ENCODE measurements at places on chromosomes 2 and 18. TPM values are rescaled to one million over a fixed set of nuclear protein-coding genes. Genes with fewer than 3 reads are reported as not detected.

The MEP1B gene
- total RNA-seq = 0.28 TPM

The SNORC gene
- 6.8 TPM for total RNA-seq

The LHCGR gene
- not detected for total RNA-seq

DNA sequence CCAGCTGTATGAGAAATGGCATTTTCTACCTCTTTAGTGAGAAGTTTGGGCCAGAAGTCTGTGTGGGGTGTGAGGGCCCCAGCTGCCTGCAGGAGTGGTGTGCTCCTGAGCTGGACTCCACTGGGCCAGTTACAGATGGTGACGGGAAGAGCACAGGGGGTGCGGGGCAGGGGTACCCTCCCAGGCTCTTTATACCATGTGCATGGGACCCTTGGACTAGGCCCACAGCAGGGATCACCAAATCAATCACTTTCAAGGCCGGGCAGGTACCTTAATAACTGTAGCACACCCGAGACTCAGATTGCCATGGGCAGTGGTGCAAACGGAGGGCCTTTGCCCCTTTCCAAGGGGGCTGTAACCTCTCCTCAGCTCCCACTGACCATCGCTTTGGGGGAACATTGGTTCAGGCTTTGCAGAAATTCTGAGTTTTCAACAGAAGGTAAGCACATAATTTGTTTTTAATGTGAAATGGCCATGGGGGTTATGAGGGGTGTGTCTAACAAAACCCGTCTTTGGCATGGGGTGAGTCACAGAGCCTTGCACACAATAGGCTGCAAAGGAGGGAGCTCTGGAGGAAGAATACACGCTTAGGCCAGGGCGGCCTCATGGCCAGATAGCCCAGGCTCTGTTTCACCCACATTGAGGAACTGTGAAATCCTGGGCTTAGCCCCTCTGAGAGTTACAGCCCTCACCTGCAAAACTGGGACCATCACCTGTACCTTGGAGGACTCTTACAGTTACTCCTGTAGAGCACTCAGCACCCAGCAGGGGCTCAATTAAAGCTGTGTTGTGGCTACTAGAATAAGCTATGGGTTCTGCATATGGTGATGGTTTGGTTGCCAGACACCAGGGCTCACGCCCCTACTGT lies 141.0 kb upstream of the BCL2L11 start:
- no peak for DNase-seq

GRCh38 chr18:61926532-61926931 lies 33.7 kb upstream of the RNF152 start:
- DNase-seq = no peak

The MAP3K19 gene
- total RNA-seq = not detected

- no peak for DNase-seq
These were observed 27.6 kb downstream of the SPP2 start for GRCh38 chr2:234078129-234078528.

DNA sequence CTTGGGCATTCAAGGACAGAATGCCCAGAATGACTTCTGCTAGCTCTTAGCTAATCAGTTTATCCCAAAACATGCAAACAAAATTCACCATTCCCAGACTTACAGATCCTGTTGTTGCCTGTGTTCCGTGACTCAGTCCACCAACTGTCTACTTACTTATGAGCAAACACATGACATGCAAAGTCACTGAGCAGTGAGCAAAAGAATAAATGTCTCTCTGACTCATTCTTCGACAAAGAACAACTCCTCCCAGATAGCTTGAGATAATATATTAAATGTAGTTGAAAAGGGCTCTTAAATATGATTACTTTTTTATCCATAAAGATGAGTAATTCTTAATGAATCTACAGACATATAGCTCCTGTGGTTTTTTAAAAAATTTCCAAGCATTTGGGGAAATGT lies 9.0 kb upstream of the CREG2 start:
- peak; percentile 41 for DNase-seq

The PIEZO2 gene
- 0.57 TPM for total RNA-seq

- DNase-seq = no peak
These were observed 109.3 kb downstream of the MBP start for GRCh38 chr18:77023102-77023782.

The IL1RN gene
- not detected for total RNA-seq

DNA sequence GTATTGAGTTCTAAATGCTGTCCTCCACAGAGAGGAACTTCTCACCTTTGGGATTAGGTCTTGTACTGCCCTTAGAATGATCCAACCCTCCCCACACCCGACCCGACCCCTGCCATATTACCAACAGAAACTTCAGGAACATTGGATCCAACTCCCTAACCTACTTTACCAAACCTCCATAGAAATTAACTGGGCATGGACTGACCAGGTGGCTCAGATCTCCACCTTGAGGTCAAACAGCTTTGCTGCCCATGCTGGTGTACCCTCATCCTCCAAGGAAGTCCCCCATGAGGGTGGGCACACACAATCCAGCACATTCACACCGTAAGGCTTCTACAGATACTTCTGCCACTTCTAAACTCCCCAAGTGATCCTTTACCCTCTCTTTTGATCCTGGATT lies 21.5 kb downstream of the NFE2L2 start:
- no peak for DNase-seq

The ZNF804A gene
- total RNA-seq = 2.2 TPM

The DNAH7 gene
- total RNA-seq = 0.98 TPM

- DNase-seq = no peak
These were observed 24.9 kb downstream of the HJURP start for GRCh38 chr2:233829193-233830110.

DNA sequence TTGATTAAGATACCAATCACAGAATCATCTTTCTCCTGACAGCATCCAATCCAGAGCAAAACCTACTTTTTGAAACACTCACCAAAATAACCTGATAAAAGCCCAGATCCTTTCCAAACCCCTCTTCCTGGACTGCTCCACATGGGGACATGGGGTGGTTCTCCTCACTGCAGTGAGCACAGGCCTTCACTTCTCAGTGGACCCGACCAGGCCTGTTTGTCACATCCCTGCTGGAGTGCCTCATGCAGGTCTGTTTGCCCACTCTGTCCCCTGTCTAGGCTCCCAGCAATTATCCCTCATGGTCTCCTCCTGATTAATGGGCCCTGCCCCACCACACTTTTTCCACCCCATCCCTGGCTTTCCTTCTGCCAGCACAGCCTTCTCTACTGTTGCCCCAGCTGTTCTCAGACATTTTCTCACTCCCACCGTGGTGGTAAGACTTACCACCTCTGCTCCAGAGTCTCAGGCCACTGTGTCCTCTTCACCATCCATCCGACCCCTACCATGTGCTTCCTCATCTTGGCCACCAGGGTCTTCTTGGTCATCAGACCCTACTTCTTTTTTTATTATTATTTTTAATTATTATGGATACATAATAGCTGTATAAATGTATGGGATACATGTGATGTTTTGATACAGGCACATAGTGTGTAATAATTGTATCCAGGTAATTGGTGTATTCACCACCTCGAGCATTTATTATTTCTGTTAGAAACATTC lies 21.1 kb downstream of the MRPL30 start:
- DNase-seq = no peak

GRCh38 chr2:44941551-44942234 lies at the start of gene SIX3:
Gene SIX3, plus strand, starts transcription at chr2:44941702. Its CDS starts 403 bp downstream, at chr2:44942105.
- no peak for DNase-seq

The HSBP1L1 gene
- total RNA-seq = 45.4 TPM

DNA sequence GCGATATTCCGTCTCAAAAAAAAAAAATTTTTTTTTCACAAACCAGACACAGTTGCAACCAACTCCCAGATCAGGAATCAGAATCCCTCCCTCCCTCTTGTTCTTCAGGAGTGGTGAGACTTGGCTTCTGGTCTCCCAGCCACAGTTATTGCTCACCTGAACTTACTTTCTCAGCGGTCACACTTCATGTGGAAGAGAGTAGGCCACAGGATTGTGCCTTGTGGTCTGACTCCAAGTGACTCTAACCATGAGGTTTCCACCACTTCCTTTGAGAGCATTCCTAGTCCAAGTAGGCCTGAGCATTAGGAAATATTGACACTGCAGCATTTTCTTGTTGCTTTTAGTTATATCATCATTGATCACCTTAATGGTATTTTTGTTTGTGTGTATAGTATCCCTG lies 12.1 kb downstream of the FMNL2 start:
- DNase-seq = no peak

DNA sequence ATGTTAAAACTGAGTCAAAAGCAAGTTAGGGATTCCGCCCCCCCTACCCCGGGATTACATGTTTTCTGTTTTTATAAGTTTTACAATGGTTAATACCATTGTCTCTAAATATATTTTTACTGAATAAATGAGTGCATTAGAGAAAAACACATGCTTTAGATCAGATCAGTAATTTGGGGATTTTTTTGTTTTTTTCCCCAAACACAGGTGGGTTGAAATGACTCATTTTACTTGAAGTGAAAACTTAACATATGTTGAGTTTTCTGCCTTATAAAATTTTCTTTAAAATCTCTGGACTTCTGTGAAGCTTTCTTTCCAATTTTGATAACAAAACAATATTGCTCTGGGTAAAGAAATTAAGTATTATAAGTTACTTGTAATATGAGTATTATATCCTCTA lies 114.4 kb downstream of the AGPS start:
- DNase-seq = no peak

DNA sequence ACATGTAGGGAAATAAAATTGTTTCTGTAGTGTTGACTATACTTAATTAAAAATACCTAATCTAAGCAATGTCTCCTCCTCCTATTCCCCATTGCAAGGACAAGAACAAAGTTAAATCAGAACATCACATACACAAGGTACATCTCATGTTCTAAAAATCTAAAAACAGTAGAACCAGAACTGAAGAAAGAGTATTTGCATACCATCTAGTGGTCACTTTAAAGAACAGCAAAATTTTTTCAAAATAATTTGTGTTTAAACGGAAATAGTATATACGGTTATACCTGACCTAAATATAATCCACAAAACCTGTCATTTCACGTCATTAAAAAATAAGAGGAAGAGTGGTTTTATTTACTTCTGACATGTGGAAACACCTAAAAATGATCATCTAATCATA lies 294.3 kb upstream of the KCNH7 start:
- no peak for DNase-seq

- DNase-seq = no peak
These were observed 277.6 kb upstream of the CXCR4 start for GRCh38 chr2:136395582-136395981.

GRCh38 chr2:195296490-195296889 lies 360.5 kb upstream of the SLC39A10 start:
- no peak for DNase-seq

The TEKT4 gene
- 0.26 TPM for total RNA-seq

GRCh38 chr2:104468846-104469245 lies 385.1 kb upstream of the POU3F3 start:
- no peak for DNase-seq

The G6PC2 gene
- total RNA-seq = not detected

DNA sequence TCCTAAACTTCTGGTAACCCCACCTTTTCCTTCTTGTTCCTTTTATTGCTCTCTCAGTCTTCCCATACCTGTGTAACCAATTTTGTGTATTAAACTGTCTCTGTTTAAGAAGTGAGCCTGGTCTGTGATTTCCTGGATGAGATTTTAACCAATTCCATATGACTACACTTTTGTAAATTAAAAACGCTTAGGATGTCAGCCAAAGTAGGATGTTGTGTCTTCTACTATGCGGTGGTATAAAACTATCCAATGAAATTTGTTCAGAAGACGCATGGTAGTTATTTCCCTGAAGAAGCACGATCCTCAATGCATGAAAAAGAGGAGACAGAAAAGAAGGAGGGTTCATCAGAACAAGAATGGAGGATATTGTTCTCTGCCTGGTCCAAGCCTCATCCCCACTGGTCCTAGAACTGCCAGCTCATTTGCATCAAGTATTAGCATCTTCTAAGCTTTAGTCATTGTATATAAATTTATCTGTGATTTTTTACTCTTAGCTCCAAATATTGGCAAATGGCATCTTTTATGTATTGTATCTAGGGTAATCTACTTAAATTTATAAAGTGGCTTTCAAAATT lies 127.4 kb downstream of the TGIF1 start:
- no peak for DNase-seq

- DNase-seq = no peak
These were observed 53.8 kb downstream of the SMAD7 start for GRCh38 chr18:48896875-48897511.

- no peak for DNase-seq
These were observed 15.9 kb downstream of the DSEL start for GRCh38 chr18:67500522-67501205.

The CNGA3 gene
- not detected for total RNA-seq

The GALNT13 gene
- total RNA-seq = not detected

The KCNS3 gene
- 1.7 TPM for total RNA-seq

DNA sequence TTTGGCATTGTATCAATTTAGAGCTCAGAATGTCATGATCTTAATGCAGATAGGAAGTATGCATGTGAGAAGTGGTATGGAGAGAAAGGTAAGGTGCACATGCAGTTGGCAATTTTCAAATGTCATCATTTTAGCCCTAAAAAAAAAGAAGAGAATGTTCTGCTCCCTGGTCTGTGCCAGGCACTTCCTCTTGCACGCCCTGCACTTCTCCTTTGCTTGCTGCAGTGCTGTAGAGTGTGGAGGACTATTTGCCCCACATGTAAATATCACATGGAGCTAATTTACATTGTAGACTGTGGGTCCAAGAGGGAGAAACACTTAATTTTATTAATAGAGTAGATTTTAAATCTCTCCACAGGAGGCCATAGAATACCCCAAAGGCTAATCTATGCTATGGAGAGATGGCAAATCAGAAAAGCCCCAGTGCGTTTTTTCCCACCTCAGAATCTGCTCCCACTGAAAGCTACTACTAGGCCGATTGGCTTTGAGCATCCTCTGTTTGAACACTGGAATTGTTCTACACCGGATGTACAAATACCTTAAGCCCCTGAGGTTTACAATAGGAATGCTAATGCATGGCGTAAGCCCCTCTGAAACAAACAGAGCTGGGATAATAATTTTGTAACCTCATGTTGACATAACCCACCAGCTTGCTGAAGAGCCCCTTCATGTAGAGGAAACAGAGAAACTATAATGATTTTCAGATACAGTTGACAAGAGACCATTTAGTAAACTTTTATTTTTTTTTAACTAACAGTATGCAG lies 137.2 kb upstream of the KLHL14 start:
- DNase-seq = no peak
